CD4-positive, alpha-beta T cell treated with Interleukin-2 at 100 ng/mL for 4 hours (primary cell): ENCODE measurements at places on chromosomes 6 and 20.

DNA sequence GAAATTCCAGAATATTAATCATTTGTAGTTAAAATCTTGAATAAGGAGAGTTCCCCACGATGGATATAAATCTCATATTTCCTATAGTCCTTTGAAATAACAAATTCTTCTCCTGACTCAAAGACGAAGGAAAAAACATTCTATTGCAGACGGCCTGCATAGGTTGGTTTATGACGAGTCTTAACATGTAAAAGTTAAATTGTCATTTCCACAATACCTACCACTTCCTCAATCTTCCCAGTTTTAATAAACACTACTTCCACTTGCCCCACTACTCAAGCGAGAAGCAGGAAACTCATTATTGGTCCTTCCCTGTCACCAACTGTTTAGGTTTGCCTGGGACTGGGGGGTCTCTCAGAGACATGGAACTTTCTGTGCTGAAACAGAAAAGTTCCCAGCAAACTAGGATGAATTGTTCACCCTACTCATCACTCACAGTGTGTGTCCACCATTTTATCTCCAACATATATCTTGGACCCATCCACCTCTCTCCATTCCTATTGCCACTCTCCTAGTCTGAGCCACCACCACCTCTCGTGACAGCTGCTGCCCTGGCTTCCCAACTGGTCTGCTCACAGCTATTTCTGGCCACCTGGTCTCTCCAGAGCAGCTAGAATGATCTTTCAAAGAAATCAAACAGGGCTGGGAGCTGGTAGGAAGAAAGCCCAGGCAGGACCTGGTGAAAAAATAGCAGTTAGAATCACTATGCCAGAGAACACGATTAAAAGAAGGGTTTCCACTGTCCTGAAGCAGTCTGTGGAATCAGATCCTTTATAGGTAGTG, 15.1 kb upstream of the ZSCAN9 start:
- DNase-seq: no peak

- no peak for DNase-seq
These were observed 51.5 kb upstream of the NNAT start for GRCh38 chr20:37469531-37469930.

DNA sequence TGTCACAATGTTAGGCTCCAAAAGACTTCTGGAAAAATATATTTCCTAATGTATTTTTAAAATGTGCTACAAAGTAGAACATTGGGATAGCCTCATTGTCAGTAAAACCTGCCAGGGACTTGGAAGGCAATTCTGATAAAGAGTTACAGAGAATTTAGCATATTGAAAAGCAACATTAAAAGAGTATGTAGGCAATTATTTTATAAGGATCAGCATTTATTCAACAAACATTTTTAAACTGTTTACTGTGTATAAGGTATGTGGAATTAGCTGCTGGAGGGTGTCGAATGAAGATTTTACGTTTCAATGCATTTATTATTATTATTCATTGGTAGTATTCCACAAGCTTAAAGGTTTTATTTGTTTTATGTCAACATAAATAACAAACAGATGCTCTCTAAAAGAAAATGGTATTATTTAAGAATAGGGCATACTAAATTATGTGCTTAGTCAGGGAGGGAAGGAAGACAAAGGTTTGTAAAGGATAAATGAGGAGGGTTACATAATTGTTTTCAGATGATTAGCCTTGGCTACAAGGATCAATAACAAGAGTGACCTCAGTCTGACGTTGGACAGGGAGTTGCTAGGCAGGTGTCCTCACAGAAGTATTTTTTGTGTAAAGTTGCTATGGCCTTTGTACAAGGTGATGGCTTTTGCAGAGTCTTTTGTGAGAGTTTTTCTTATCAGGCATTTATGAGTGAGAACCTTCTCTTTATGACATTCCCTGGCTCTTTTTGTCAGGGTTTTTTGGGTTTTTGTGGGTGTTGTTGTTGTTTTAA, 313.4 kb upstream of the PLCB4 start:
- no peak for DNase-seq

DNA sequence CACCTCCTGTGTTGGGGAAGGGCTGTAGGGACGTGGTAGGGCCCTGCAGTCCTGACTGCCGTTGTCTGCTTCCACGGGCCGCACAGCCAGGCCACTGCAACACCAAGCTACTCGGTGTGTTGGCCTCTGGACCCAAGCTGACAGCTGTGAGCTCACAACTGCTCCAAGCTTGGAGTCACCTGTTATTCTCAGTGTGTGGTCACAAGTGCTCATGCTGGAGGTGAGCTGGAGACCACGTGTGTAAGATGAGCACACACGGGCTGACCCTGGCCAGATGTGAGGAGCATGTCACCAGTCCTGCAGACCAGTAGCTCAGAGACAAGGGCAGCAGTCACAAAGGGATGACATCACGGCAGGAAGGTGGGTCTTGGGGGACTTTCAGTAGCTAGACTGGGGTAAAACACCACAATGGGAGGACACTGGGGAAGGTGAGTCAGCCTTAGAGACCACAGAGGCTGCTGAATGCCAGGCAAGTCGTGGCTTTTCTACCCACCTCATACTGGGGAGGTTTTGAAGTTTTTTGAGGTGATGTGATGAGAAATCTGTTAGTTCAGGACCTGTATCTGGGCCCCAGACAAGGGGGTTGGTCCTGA, 87.3 kb downstream of the FAM120B start:
- DNase-seq: peak; percentile 6

GRCh38 chr6:111776236-111777221, 96.7 kb downstream of the FYN start:
- DNase-seq: peak; percentile 45

DNA sequence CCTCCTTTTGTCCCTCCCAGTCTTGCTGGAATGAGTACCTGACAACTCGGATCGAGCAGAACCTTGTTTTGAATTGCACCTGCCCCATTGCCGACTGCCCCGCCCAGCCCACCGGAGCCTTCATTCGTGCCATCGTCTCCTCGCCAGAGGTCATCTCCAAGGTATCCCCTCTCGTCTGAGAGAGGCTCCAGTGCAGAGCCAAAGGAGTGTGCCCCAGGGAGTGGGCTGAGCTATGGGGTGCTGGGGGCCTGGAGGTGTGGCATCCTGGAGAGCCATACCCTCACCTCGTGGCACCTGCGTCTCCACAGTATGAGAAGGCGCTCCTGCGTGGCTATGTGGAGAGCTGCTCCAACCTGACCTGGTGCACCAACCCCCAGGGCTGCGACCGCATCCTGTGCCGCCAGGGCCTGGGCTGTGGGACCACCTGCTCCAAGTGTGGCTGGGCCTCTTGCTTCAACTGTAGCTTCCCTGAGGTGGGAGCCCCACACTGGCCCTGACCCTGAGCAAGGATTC, 8.8 kb downstream of the DNPH1 start:
- DNase-seq: no peak

- DNase-seq: peak; percentile 72
These were observed 176.7 kb downstream of the HACE1 start for GRCh38 chr6:104682722-104683643.
